Activated CD4-positive, alpha-beta T cell treated with anti-CD3 and anti-CD28 coated beads, Interleukin-10, Interleukin-2, amounts not matched to agents 100 ng/mL and 50 ng/mL, durations not matched to agents 16 hours and 8 hours (primary cell): ENCODE measurements at places on chromosomes 16 and 17.

- no peak for DNase-seq
These were observed 65.1 kb upstream of the TNRC6C start for GRCh38 chr17:77893144-77894044.

- no peak for DNase-seq
These were observed 642 bp downstream of the MT1F start for GRCh38 chr16:56658327-56658875.

DNA sequence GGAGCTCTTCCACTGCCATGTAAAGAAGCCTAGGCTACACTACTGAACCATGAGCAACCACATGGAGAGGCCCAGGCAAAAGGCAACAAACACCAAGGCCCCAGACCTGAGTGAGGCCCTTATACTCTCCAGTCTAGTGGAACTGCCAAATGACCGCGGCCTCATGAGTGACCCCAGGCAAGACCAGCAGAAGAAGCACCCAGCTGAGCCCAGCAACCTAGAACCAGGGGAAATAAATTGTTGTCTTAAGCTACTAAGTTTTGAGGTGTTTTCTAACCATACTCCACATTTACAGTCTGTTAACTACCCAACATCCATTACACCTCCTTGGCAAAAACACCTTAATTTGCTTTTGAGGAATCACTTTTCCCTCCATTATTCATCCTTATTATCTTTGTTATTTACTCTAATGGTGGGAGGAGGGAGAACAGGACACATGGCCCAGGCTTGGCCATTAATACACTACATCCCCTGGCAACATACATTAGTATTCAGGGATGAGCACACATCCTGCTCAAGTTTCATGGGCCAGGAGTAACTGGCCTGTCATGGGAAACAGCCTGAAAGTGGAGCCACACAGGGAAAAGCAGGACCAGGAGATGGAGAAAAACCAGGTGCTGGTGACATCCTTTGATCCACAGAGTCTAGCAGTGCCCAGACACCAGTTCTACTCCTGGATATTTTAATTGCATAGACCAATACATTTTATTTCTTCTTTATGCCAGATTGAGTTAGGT lies 26.2 kb downstream of the SLC39A11 start:
- no peak for DNase-seq

DNA sequence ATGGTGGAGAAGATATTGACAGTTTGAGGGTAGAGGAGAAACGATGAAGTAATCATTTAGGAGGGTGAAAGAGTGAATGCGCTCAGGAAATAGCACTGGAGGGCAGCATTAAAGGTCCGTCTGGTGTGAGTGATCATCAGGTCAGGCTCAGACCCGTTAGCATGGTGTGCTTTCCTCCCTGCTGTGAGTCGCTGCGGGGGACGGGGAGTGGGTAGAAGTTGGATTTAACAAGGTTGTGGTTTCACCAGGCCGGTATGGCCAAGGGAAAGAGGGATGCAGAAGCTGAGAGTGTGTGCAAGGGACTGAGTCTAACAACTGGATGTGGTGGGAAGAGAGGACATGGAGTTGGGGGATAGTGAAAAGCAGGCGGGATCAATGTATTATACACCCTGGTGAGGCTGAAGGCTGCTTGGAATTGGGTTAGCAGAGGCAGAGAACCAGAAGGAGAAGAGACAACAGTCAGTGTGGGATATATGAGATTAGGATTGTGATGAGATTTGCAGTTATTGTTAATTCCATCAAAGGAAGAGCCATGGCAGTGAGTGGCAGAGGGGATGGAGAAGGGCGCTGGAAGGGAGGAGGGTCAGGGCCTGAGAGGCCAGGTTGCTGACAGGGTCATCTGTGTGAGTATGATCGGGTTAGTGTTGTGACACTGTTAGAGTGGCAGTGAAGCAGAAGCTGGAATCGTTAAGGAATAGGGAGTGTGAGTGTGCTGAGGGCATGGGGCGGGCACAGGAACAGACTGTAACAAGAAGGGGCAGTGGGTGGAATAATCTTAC lies 59.0 kb upstream of the TBX2 start:
- DNase-seq, result no peak

DNA sequence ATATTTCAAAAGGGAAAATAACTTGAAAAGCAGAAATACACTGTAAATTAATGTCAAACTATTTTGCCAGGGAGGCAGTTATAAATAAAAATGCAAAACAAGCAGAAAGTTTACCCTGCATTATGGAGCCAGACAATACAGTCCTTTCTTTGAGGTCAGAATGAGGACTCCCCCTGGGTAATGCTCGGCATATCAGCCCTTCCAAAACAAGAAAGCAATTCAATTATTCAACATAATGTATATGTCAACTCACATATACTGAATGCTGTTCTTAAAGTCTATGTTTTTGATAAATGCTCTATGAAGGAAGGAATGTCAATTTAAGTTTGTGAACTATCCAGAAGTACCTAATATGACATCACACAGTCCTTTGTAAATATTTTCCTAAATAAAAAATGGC lies 72.4 kb downstream of the TTC19 start:
- no peak for DNase-seq

- no peak for DNase-seq
These were observed 128.0 kb upstream of the PLCG2 start for GRCh38 chr16:81650982-81651562.

GRCh38 chr16:50932348-50932935 lies 190.6 kb downstream of the CYLD start:
- no peak for DNase-seq

- no peak for DNase-seq
These were observed 13.8 kb upstream of the AATK start for GRCh38 chr17:81179861-81180260.

DNA sequence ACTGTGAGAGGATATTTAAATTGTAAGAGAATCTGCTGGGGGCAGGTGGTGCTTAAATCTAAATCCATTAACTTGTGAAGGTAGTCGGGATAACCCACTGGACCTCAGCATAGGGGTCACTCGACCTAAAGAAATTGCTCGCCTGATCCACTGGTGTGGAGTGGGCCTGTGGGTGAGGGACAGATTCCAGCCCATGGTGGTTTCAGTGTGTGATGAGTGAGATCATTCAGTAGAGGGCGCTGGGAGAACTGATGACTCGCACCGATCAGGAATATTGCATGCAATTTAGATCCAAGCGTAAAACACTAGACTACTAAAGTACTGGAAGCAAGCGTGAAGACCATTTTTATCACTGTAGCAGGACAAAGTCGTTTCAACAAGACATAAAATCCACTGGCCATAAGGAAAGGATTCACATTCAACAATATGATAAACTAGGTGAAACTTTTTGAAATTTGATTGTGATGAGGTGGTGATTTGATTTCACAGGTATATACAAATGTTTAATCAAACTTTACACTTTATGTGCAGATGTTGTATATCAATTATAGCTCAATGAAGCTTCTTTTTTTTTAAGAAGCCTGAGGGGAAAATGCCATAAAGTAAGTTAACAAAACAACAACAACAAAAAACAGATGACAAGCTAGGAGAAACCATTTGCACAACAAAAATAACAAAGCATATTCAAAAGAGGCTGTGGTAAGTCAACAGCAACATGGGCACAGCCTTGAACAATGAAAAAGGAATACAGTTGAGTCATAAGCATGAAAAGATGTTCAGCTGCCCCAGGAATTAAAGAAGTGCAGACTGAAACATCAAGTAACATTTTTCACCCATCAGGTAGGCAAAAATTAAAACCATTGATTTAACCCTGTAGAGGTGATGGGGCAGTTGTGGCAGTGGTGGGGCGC lies 7.5 kb upstream of the TMEM170A start:
- peak; percentile 52 for DNase-seq

GRCh38 chr17:75447951-75448856 lies 8.2 kb upstream of the TMEM94 start:
- no peak for DNase-seq
